Right lung (tissue), 10 donors: ENCODE measurements at places on chromosomes 5 and 9. TPM values are rescaled to one million over a fixed set of nuclear protein-coding genes. Genes with fewer than 3 reads are reported as not detected.

DNA sequence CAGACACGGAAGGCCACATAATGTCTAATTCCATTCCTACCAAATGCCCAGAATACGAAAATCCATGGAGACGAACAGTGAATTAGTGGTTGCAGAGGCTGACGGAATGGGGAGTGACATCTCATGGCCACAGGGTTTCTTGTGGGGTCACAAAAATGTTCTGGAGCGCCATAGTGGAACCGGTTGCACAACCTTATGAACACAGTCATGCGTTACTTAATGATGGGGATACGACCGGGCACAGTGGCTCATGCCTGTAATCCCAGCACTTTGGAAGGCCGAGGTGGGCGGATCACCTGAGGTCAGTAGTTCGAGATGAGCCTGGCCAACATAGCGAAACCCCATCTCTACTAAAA is 26.0 kb upstream of the TTLL11 start:
- DNase-seq = no peak

DNA sequence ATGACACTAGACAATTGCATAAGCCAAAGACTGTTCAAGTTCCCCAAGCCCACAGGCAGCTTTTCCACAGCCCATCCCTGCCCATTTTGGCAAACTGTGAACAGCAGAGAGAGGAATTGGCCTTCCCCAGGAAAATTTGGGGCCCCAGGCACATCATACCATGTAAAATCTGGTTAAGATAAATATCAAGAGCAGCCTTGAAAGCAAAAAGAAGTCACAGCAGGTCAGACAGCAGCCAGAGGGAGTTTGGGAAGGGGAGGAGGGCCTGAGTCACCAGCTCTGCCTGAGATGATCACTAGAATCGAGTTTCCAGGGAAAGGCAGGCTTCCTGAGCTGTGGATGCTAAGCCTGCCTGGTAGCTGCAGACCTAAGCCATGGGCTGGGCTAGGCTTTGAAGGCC is 179.2 kb downstream of the RFK start:
- DNase-seq = no peak

GRCh38 chr5:2817031-2817603 is 65.6 kb upstream of the IRX2 start:
- no peak for DNase-seq

- DNase-seq = peak; percentile 39
Measured at GRCh38 chr9:126301985-126302603, 24.5 kb upstream of the MVB12B start.

GRCh38 chr9:94908011-94908563 is 181.6 kb downstream of the AOPEP start:
- DNase-seq = no peak

GRCh38 chr9:91086657-91087461 is 274.9 kb downstream of the AUH start:
- no peak for DNase-seq

DNA sequence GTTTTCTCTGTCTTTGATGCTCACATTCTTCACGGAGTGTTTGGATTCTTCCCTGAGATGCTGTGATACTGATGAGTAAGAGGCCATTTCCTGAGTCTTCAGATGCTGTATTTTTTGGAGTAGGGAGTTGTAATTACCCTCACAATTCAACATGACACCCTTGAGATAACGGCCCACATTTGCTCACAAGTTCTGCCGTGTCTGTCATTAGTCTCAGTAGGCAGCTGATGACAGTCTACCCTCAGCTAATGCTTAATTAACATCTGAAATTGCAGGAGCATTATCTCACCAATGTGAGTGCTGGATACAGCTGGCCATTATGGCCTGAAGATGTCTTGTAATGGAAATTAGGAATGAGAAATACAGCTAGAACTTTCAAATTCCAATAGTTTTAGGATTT is 307.1 kb upstream of the ADCY2 start:
- DNase-seq = no peak

- no peak for DNase-seq
Measured at GRCh38 chr5:111165058-111165457, 59.1 kb upstream of the CAMK4 start.

GRCh38 chr9:122463828-122464632 is 13.7 kb downstream of the OR1J1 start:
- DNase-seq = no peak

GRCh38 chr5:77310494-77311213 is 100.2 kb downstream of the PDE8B start:
- DNase-seq = no peak

GRCh38 chr9:137070201-137070905 is at the start of gene SAPCD2:
Gene SAPCD2 (minus strand): TSS chr9:137070557. CDS start chr9:137070460, 97 bp downstream.
- peak; percentile 85 for DNase-seq

- DNase-seq = no peak
Measured at GRCh38 chr9:81729135-81729534, 39.8 kb upstream of the TLE1 start.

- DNase-seq = peak; percentile 52
Measured at GRCh38 chr9:34457266-34458012, 931 bp downstream of the FAM219A start.

- peak; percentile 51 for DNase-seq
Measured at GRCh38 chr5:43772764-43773477, 169.9 kb downstream of the NNT start.

GRCh38 chr9:131346559-131346958 is 47.3 kb upstream of the PRRC2B start:
- DNase-seq = no peak

DNA sequence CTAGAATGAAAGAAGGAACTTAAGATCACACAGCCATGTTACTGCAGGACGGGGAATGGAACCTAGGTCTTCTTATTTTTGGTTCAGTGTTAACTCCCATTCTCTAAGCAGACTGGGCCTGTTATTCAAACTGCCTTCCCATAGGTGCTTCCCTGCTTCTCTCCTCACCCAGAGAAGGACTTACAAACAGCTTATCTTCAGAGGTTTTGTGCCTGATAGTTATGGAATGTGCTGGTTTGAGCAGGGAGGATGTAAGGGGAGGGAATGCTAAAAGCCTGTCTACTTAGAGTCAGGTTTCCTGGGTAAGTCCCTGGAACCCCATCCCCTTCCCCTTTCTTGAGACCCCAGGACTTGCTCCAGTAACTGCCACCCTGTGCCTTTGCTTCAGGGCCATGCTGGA is 4.2 kb upstream of the PSMD5 start:
- no peak for DNase-seq

- no peak for DNase-seq
Measured at GRCh38 chr9:135332979-135333748, 146.4 kb upstream of the PPP1R26 start.

GRCh38 chr9:15484802-15485201 is 26.0 kb downstream of the PSIP1 start:
- no peak for DNase-seq

GRCh38 chr5:180790020-180790419 is 12.6 kb downstream of the MGAT1 start:
- no peak for DNase-seq

DNA sequence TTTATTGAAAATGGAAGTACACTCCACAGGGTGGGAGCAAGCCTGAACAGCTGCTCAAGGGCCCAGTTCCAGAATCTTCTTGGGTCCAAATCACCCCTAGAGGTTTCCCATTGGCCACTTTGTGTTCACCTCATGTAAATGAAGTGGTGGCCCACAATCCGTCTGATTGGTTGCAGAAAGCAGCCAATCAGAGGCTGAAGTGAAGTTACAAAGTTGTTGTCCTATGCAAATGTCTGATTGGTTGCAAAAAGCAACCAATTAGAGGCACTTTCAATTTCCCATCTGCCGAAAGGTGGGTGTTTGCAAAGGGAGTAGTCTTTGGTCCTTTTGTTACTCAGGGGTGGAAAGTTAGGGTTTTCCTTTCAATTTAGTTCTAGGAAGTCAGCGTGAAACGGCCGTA is 8.8 kb downstream of the TMEM171 start:
- no peak for DNase-seq

DNA sequence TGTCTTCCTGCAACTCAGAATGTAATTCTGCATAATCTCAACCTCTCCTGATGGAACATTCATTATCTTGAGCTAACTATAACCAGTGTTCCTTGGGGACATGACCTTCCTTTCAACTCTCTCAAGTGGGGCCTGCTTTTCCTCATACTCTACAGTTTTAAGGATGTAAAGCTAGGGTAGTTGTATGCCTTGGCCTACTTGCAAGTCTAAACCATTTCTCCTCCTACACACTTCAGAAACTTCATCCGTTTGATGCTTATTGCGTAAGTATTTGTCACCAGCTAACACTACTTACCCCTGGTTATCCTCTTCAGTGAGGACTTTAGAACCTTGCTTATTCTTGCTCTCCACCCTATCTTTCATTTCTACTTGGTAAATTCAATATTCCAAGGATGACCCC is 548.9 kb downstream of the HINT1 start:
- no peak for DNase-seq

GRCh38 chr9:110143950-110144545 is 63.9 kb downstream of the C9orf152 start:
- no peak for DNase-seq

DNA sequence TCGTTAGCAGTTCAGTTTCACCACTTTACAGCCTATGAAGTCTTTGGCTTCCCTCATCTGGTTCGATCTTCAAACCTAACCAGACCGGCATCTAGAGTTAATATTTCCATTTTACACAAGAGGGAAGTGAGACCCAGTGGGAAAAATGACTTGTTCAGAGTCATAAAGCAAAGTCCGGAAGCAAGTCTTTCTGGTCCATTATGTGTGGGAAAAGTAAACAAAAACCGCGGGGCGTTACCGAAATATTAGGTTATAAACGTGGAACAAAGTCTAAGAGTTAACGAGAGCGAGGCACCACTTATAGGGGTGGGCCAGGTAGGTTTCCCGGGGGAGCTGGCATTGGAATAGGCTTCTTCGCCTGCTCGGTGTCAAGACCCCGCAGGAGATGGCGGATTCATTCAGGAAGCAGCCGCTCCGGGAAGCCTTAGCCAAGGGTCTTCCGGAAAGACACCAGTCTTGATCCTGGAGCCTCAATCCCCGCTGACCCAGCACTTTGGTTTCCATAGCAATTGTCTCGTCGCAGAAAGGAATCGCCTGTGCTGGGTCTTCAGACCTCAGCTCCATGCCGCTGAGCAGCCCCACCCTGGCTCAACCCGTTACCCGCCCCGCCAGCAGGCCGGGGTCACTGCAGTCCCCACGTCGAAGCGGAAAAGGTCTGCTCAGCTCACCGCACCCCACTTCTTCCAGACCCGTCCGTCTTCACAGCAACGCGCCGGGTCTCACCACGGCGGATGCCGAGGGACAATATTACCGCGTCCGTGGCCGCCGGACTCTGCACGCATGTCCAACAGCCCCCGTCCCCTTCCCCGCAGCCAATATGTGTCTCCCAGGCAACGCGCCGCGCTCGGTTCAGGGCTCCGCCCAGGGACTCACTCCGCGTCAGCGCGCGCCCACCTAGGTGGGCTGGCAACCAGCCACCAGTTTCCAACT is at the start of gene C5orf52:
Gene C5orf52, plus strand, starts transcription at position 872 of the 930 bp plus-strand sequence. CDS start 82 bp downstream, outside the sequence.
- peak; percentile 19 for DNase-seq

DNA sequence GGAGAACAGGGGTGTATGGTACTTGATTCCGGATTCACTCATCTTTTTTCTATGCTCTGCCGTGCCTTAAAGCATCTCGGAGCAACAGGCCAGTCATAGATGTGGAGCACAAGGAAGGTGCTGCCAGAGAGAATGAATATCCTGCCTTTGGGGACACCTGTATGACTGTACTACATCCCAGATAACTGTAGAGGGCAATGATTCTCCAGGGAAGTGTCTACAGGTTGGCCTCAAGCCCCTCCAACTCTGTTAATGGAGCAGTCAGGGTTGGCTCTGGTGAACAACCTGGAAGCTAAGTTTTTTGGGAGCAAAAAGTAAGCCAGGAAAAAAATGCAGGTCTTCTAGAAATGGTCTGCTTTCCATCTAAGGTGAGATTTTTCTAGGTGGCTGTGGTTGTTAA is 71.0 kb downstream of the NREP start:
- no peak for DNase-seq

DNA sequence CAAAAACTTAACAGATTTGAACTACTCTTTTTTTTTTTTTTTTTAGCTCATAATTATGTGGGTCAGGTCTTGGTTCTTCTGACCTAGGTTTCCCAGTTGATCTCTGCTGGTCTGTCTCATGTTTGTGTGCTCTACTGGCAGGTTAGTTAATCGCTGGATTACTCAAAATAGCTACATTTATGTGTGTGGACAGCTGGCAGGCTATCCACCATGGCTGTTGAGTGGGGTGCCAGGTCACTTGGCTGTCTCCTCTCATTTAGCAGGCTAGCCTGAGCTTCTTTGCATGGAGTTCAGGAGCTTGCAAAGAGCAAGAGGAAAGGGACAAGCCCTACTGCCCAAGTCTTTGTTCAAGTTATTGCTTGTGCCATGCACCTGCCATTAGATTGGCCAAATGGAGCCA is 9.3 kb downstream of the ADCY2 start:
- no peak for DNase-seq

DNA sequence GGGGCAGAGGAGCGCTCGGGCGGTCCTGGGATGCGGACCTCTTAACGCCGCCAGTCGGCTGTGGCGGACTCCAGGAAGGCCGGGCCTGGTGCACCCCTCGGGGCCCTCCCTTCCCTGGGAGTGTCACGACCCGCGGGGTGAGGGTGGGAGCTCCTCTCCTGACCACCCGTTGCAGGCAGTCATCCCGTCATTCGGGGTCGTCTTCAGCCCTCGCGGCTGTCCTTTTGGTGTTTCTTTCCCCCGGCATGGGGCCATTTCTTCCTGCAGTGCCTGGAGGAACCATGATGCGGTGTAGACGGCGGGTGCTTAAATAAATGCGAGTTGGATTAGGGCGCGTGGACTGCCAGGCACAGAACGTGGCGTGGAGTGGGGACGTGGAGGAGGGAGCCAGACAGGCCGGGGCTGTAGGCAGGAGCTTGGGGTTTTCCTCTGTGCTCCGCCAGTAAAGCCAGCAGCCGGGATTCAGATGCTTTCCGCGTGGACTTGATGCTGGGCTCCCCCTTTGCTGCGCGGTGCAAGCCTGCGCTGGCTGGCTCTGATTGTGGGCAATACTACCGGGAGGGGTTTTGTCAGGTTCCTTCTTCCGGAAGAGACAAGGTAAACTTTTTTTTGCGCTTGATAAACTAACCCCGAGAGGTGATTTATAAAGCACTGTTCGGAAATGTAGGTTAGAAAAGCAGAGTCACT is 868 bp downstream of the KDM4C start:
- peak; percentile 37 for DNase-seq

DNA sequence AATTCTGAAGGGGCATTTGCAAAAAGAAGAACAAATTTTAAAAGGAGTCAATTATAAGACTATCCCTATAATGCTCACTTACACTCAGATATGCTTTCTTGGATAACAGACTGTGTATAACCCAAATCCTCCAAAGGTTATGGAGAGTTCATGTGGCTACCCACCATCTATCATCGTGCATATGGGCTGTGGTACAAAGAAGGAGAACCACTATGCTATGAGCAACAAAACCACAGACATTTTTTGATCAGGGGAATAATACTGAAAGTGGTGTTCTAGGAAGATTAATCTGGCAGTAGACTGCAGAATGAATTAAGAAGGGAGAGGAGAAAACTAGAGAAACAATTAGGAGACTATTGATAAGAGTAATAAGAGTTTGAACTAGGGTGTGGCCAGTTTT is 16.8 kb downstream of the NR3C1 start:
- no peak for DNase-seq

BNC2 gene
- polyA plus RNA-seq = 12.2 TPM

ACOT12 gene
- polyA plus RNA-seq = 0.37 TPM

ARL15 gene
- 25.3 TPM for polyA plus RNA-seq

EQTN gene
- not detected for polyA plus RNA-seq

ESM1 gene
- 9.9 TPM for polyA plus RNA-seq

CDH6 gene
- 10.0 TPM for polyA plus RNA-seq

TMEM8B gene
- polyA plus RNA-seq = 27.1 TPM

HAPLN1 gene
- polyA plus RNA-seq = 2.4 TPM

AIF1L gene
- 36.6 TPM for polyA plus RNA-seq

CCDC171 gene
- 12.5 TPM for polyA plus RNA-seq

SLC46A2 gene
- polyA plus RNA-seq = 0.55 TPM

ANAPC2 gene
- polyA plus RNA-seq = 46.8 TPM

GPR151 gene
- polyA plus RNA-seq = not detected

CCT5 gene
- 194 TPM for polyA plus RNA-seq

ANKRD33B gene
- polyA plus RNA-seq = 0.58 TPM

TXNDC8 gene
- polyA plus RNA-seq = not detected
